ENCODE measurements at places on chromosomes 5 and 9.
A peak's percentile ranks its signal among the peaks of the same experiment; 100 is the strongest.

DNA sequence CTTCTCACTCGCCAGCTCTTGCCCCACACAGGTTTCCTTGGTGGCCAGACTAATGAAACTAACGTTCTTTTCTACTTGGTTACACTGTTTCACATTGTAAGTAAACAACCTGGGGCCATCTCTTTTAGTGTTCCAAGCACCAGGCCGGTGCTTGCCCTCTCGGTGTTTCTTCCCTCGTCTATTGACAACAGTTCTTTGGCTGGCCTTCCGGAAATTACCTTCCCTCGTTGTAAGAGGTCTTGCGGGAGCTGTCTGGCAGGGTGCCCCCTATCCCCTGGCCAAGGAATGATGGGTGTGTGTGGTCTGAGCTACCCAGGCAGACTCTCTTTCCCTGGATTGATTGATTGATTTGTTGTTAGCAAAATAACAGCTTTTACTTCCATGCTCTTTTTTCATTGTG is 918 bp upstream of the MYMK start:
- peak; percentile 16 for DNase-seq

DNA sequence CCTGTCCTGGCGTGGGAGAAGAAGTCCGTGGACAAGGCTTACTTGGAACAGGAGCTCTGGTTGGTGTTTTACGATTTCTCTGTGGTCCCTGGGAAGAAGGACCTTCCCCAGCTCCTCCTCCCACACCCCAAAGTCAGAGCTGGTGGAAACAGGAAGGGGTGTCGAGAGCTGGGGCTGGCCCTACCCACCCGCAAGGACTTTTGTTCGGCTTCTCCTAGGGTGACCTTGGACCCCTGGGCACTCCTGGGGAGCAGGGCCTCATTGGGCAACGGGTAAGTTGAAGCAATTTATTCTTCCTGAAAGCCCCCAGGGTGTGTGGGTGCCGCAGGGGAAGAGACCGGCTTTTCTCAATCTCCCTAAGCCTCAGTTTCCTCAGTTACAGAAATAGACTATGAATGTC is 53.9 kb upstream of the ORM1 start:
- no peak for DNase-seq

- DNase-seq, result no peak
These were observed 578 bp upstream of the TNFAIP8 start for GRCh38 chr5:119355244-119355638.

GRCh38 chr5:107389130-107389774 is 281.5 kb downstream of the EFNA5 start:
- peak; percentile 19 for DNase-seq

GRCh38 chr9:83927591-83927990 is 6.4 kb upstream of the KIF27 start:
- no peak for DNase-seq

- DNase-seq, result peak; percentile 84
These were observed 370.0 kb upstream of the POU5F2 start for GRCh38 chr5:94111209-94112004.

DNA sequence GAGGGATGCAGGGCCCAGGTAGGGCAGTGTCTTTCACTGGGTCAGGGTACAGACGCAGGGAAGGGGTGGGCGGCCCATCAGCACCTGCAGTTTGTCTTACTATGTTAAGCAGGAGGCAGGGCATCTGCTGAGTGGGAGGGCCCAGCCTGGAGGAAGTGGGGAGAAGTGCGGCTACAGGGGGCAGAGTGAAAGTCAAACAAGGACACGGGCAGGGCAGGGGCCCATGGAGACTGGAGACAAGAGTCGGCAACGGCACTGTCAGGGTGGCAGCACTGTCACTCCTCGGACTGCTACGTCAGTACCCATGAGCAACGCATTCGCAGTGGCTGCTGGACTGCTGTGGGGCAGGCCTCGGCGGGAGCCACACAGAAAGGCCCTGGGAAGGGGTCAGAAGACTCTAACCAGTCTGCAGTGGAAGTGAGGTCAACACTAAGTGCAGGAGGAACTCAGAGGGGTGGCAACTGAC is 19.7 kb downstream of the CAMSAP1 start:
- DNase-seq, result no peak

- DNase-seq, result no peak
These were observed 42.8 kb downstream of the RASGEF1C start for GRCh38 chr5:180166176-180166575.

- DNase-seq, result no peak
These were observed 21.5 kb downstream of the IL6ST start for GRCh38 chr5:55973296-55973695.

- no peak for DNase-seq
These were observed 40.2 kb upstream of the TEX48 start for GRCh38 chr9:114722081-114722621.

- DNase-seq, result no peak
These were observed 4.8 kb downstream of the PSMB7 start for GRCh38 chr9:124410321-124410913.

DNA sequence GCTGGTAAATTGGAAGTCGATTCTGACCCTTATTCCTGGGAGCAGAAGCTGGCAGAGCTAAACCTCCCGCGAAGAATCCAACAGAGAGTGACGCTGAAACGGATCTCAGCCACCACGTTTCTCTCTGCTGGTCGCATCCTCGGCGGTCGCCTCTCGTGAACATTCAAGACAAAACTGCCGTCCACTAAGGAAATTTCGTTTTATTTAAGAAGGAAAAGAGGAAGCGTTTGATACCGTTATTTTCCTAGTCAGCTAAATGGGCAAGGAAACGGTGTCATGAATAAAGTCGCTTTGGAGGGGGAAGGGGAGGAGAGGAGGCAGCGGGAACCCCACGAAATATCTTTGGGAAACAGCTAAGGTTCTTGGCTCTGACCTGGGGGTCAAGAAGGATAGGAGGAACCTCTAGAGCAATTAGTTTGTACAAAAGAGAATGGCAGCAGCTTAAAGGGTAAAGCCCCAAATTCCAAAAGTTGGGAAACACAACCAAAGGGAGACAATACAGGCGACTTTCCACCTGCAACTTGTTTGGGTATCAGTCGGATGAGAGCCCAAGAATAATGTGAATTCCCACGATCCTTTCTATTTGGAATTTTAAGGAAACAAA is 1.9 kb downstream of the FOXB2 start:
- DNase-seq, result no peak

GRCh38 chr5:69105996-69106906 is 12.4 kb downstream of the SLC30A5 start:
- DNase-seq, result no peak

DNA sequence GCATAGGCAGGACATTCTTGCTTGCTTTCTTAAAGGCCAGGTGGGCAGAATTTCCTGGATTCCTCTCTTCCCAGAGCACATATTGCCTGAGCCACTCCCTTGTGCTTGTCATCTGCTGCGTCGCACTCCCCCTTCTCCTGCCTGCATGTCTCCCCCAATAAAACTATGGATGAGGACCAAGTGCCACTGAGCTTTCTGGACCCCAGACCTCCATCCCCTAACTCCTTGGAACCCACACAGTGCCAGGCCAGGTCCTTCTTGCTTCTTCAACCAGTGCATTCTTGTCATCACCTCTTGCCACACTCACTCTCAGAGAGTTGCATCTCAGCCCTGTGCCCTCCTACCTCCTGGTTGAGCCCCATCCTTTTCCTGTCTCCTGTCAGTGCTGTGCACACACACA is 157.9 kb upstream of the PANK3 start:
- no peak for DNase-seq

GRCh38 chr5:4981608-4982007 is 158.5 kb upstream of the ADAMTS16 start:
- DNase-seq, result no peak

DNA sequence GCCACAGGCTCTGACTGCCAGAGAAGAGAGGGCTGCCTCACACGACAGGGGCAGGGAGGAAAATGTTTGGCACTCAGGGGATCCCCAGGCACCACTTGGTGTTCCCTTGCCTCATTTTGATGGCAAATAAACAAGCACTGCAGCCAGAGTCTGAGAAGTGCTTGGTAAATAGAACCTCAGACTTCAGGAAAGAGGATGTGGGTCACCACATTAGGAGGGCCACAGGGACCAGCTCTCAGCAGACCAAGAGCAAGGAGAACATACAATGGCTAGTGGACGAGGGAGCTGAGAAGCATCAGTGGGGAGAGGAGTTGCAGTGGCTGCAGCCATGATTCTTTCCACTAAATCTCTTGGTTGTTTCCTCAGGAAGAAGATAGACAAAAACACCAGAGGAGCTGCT is 413.9 kb downstream of the GADD45G start:
- DNase-seq, result peak; percentile 30

DNA sequence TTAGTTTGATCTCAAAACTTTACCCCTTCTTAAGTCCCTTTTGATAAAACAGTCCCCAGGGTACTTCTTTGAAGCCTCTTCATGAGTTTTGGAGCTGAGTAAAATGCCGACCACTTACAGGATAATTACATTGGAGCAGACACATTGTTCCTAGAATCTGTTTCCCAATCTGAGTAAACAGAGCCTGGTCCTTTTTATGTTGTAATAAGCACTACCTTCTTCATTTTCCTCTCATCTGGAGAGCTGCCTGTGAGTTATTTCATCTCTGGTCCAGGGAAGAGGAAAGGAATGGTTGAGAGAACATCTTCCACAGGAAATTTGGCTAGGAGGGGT is 26.3 kb upstream of the GALNT10 start:
- DNase-seq, result peak; percentile 29

GRCh38 chr9:78278177-78278777 is 18.6 kb upstream of the PSAT1 start:
- no peak for DNase-seq

- no peak for DNase-seq
These were observed 1.9 kb downstream of the GPSM1 start for GRCh38 chr9:136329211-136329627.

Data from NCI-H1092 treated with DMSO at 0.1 percent for 48 hours (cell line).